Esophagus muscularis mucosa (tissue), 4 donors: ENCODE measurements at places on chromosomes 2 and 18. TPM values are rescaled to one million over a fixed set of nuclear protein-coding genes. Genes with fewer than 3 reads are reported as not detected.

DNA sequence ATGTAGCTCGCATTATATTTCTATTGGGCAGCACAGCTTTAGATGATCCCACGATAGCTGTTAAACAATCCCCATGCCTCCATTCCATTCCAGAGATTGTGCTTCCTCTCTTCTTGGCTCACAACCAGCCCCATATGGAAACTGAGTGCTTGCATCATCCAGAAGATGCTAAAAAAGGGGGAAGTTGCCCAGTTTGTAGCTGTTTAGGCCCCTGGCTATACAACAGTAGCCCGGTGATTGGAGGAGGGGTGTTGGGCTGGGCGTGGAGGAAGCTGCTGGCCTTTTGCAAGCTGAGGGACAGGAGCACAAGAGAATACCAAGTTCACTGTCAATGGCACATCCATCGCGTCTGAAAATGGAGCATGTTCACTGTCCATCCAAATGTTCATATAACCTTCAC is 360.2 kb downstream of the ALK start:
- peak; percentile 84 for DNase-seq

- no peak for DNase-seq
Observed at GRCh38 chr18:28411806-28412205, 234.9 kb upstream of the CDH2 start.

DNA sequence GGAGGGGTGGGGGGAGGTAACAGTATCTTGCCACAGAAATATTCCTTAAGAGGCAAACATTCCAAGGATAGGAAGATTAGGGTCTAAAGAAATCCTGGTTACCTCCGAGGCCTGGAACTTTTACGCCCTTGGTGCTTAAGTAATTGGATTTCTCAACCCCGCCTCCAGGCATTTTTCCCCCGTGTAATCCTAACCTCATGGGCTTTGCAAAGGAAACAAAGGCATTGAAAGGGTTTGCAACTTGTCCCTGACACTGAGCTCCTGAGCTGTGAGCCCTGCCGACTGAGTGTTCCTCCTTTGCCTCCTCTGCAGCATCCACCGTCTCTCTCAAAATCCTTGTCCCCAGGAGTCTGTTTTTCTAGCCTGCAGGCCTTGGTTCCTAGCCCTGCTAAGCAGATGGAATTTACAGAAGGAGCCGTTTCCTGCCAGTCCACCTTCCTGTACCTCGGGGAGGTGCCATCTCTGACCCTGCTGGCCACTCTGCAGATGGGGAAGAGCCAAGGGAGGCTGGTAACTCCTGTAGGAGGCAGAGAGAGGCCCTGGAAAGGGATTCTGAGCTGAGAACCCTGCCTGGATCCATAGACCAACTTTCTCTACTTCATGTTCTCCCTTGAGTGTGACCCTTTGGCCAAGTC is 24.2 kb downstream of the TET3 start:
- DNase-seq = no peak

DNA sequence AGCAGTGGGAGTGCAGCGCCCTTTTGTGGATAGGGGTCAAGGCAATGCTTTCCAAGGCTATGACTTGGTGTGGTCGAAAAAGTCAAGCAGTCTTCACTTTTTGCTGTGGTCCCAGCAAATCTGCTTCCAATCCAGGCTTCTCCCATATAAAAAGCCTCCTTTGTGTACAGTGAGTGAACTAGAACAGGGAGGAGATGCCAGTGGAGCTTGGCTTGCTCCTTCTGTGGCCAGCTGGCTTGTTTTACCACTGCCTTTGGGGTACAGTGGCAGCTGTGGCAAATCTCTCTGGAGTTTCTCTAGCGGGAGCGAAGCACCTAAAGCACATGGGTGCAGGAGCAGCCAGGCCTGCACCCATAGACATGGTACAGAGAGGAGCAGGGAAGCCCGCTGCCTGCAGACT is 103.5 kb downstream of the MSH2 start:
- DNase-seq = no peak

- no peak for DNase-seq
Observed at GRCh38 chr2:7154656-7155055, 237.4 kb downstream of the RNF144A start.

GRCh38 chr2:215826376-215826775 is 187.0 kb downstream of the MREG start:
- DNase-seq = no peak

DNA sequence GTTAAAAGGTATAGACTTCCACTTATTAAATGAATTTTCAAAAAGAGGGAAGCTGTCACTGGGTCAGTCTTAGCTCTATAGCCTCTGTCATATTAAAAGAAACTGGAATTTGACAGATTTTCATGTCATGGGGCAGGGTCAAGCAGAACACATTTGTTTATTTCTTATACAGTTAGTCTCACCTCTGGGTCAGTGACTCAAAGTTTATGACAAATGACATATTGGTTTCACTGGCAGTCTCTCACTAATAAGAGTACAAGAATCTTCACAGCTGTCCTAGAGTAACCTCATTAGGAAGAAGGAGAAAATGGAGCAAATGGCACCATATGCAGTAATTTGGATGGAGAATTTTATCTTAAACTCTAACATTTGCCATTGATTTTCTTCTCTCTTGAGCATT is 63.2 kb downstream of the MBD2 start:
- no peak for DNase-seq

DNA sequence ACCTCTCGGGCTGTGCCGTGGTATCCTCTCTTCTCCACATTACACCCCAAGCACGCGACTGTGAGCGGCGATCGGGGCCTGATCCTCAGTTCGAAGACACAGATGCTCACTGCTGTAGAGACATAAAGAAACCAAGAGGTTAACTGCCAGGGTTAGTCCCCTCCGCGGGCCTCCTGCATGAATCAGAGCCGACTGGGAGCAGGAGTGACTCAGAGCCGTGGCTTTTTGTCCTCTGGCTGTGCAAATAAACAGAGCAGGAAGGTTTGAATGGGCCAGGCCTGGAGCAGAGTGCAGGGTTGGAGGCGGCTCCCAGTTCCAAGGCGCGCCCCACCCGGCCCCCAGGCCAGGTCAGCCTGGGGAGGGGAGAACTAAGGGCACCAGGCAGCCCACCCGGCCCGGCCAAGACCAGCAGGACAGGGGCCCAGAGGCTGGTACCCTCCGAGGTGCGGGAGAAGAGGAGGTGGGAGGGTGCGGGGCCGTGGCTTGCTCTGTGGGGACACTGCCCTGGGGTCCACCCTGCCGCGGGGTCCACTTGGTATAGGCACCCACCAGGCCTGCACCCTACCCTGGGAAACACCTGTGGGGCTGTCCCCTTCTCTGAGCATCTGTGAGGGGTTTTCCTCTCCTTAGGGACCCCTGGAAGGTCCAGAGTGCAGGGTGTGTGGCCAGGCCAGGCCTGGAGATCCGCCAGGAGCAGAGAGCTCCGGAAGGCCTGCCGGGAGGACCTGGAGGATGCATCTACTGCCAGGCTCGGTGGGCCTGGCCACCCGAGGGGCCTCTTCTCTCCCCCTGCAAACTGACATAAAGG is 16.5 kb downstream of the TWIST2 start:
- DNase-seq = peak; percentile 96

DNA sequence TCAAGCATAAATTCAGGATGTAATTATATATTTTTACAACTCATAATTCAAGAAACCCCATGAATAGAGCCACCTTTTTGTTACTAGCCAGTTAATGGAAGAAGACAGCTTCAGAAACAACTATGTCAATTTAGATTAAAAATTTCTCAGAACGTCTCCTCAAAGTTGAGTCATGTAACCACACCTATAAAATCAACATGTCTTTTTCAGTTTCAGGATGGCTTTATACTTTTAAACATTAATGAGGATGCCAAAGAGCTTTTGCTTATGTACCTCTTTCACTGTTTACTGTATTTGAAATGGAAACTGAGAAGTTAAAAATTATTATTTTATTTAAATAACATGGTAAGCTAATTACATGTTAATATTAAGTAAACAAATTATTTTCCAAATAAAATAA is 280.1 kb downstream of the PTH2R start:
- DNase-seq = no peak

- no peak for DNase-seq
Observed at GRCh38 chr2:33104052-33104623, 157.4 kb downstream of the LTBP1 start.

DNA sequence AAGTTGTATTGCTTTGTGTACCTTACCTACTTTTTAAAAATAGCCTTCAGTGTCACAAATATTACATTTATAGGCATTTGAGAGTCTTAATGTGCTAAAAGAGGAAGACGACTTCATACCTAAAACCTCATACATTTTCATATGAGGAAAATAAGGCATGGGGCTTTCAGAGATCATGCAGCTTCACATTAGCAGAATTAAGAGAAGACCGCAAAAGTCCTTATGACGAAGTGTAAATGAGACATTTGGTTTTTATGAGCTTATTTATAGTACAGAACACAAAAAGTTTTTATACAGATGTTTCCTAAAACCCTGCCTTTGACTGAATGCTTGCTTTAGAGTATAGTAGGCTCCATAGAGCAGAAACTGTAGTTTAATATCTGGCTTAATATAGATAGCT is 10.1 kb upstream of the CCDC138 start:
- DNase-seq = no peak

GRCh38 chr2:65580824-65581223 is 148.4 kb upstream of the SPRED2 start:
- DNase-seq = no peak

The PIKFYVE gene
- total RNA-seq = 19.1 TPM

The CD207 gene
- total RNA-seq = 1.0 TPM

The MAP3K19 gene
- not detected for total RNA-seq

The COBLL1 gene
- total RNA-seq = 60.8 TPM

The MYCN gene
- 0.83 TPM for total RNA-seq
